ENCODE measurements at places on chromosomes 2 and 18. TPM values are rescaled to one million over a fixed set of nuclear protein-coding genes. Genes with fewer than 3 reads are reported as not detected.

DNA sequence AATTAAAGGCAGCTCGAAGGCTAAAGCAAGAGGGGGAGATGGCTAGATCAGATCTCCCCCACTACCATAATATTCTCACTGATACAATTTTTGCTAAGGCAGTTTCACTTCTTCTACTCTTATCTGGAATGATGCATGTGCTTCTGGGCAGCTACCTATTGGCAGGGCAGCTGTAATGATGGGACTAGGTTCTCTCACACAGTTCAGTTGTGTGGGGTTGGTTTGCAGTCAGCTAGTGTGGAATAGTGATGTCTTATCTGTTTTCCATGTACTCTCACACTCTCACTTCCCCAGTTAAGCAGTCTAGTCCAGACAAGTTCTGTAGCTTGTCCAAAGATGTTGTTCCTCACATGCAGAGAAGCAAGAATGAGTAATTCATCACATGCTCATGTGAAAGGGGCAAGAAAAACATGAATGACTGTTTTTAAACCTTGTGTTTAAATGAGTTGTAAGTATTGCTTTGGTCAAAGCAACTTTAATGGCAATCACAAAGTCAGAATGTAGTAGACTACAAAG, 836.1 kb downstream of the CBLN2 start:
- DNase-seq = no peak

- no peak for DNase-seq
Observed at GRCh38 chr2:196413821-196414274, 225.7 kb upstream of the CCDC150 start.

- peak; percentile 84 for DNase-seq
Observed at GRCh38 chr2:46873604-46874068, 42.0 kb downstream of the MCFD2 start.

DNA sequence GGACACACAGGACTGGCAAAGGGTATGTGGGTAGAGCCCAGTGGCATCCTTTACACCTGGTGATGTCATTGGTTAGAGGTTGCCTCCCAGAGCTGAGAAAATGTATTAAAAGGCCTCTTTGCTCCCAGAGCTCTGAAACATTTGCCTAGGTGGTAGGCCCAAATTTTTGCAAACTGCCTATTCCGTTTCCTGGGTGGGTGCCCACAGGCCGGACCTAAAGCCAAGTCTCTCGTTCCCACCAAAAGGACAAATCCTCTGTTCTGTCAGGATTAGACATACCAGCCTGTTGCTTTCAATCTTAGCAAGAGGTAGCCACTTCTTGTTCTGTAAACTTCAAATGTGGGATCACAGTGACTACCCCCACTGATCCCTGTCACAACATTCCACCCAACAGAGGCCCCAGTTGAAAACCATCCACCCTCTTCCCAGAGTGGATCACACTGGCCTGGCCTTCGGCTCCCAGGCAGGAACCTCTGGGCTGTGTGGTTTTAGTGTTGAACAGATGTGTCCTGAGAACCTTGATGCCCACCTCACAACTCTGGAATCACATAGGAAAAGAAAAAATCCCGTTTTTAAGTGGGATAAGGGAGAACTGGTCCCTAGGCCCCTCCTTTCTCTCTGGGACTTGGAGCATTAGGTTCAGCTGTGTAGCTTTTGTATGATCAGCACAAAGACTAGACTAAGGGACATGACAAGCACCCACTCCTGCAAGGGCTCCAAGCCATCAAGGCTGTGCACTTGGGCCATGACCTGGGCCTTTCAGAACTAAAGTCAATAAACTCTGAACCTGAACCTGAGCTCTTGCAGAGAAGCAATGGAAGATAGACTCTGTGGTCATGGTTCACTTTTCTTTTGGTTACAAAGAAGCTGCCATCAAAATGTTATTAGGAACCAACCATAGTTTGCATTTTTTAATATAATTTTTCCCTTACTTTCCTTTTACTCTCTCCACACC, 211.3 kb downstream of the CYP26B1 start:
- DNase-seq = no peak

- DNase-seq = no peak
Observed at GRCh38 chr2:191126386-191127085, 24.3 kb downstream of the STAT4 start.

DNA sequence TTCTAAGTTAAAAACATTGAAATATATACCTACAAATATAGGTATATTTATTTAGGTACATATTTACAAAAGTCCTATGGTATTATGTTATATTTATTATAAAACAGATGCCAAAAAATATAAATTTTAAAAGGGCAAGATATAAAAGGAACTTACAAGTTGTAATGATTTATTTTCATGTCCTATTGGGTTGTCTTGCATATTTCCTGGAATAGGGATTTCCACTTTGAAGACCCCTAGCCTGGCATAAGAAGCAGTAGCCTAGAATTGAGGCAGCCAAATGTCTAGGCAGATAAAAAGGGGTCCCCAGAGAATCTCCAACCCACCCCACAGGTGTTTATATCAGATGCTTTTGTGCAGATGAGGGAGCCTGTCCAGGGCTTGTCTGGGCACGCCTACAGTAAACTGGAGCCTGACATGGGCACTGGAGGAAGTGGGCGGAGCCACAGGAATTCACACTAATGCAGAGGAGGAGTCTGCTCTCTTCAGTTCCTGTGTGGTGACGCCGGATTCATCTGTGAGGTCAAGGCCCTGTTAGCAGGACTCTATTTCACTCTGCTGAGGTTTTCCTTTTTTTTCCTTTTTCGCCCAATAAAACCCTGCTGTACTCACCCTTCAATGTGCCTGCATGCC, 1088.9 kb upstream of the PIK3C3 start:
- DNase-seq = no peak

DNA sequence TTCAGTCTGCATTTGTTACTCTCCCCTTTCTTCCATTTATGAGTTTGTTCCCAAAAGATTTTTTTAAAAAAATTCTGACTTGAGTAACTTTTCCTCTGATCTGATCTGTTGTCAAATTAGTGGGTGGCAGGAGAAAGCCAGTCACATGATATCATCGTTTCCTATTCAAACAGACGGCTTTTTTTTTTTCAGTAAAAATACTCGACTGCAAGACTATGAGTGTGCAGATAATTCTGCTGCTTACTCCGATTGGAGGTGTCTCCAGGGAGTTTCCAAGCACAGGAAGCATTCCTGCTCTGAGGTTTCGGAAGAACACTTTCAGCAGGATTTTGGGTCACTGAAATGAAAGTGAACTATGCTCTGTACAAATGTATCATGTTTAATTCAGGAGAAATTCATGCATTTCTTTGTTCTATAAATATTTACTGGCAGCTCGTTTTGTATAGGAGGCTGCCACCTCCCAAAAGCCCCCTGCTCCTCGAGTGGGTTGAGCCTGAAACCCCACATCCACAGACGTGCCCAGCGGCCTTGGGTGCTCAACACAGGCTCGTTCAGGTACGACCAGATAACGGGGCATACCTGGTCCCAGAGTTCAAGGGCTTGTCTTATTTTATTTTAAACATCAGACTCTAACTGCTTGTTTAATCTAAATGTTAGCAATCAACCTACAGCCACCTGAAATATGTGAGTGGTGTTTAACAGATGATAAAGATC, 126.9 kb upstream of the ZNF516 start:
- no peak for DNase-seq

TM4SF20 gene
- polyA plus RNA-seq = 25.0 TPM

SIX2 gene
- polyA plus RNA-seq = 1.8 TPM

OTOS gene
- polyA plus RNA-seq = not detected
